NCI-H446 treated with DMSO at 0.1 percent for 48 hours (cell line): ENCODE measurements at places on chromosomes 7 and 10.

DNA sequence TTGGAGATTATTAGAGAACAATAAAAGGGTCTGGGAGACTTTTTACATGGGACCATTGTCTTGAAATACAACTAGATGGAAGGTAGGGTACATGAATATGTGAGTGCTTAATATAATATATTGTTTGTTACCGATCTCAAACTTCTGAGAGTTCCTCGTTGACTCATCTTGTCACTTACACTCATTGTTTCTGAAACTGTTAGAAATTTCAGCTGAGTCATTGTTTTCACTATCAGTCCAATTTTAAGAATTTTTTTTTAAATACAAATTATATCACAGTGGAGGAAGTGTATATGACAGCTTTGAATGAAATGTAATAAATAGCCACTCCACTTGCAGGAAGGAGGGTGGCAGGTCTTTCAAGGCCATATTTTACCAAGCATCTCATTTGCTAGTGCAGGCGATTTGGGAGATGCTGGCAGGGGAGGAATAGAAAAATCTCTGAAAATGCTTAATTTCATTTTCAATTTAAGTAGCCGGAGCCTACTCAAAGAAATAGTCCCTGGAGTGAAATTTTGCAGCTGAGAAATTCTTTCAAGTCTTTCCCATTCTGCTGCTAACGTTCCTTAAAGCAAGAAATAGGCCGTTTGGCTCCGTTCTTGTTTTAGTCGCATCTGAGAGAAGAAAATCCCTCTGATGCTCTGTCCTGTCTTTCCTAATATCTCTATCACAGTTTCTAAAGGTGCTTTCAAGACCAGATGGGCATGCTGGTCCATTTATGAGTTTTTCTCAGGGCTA, 1404.2 kb upstream of the CELF2 start:
- DNase-seq = no peak

- no peak for DNase-seq
Measured at GRCh38 chr10:127849224-127849623, 43.5 kb downstream of the CLRN3 start.

DNA sequence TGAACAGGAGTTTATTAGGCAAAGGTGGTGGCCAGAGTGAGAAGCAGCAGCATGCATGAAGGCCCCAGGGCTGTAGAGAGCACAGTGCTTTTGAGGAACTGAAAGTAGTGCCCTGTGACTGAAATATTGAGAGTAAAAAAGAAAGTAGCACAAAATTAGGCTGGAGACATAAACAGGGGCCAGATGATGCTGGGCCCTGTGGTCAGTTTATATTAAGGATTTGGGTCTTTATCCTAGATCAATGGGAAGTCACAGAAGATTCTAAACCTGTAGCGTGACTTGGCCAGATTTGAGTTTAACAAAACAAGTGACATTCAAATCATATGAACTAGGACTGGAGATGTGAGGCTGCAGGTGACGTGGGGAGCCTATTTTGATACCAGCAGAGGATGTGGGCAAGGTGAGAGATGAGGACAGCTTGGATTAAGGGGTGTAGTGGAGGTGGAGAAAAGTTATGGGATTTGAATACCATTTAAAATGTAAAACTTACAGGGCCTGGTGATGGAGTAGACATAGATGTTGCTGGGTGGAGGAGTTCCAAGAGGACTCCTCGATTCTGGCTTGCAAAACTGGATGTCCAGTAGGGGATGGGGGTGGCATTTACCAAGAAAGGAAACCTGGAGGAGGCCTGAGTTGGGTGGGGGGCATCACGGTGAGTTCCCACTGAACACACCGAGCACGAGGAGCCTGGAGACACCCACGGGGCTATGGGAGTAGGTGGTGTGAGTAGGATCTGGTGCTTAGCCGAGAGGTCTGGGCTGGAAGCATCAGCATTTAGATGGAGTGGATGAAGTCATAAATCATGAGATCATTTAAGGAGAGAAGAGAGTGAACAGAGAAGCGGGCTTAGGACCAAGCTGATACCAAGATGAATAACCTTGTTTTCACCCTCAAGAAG, 52.8 kb downstream of the HHEX start:
- DNase-seq = no peak

GRCh38 chr10:18229826-18230225, 89.6 kb downstream of the CACNB2 start:
- DNase-seq = no peak

GRCh38 chr10:102368077-102368476, 27.4 kb upstream of the NFKB2 start:
- DNase-seq = no peak

GRCh38 chr7:146146831-146147486, 30.4 kb downstream of the CNTNAP2 start:
- no peak for DNase-seq

- DNase-seq = no peak
Measured at GRCh38 chr7:89796481-89796880, 357.8 kb upstream of the STEAP1 start.

- DNase-seq = no peak
Measured at GRCh38 chr7:101537205-101537604, 91.9 kb downstream of the MYL10 start.
